Lower leg skin (tissue), 4 donors: ENCODE measurements at places on chromosomes 3 and 15. TPM values are rescaled to one million over a fixed set of nuclear protein-coding genes. Genes with fewer than 3 reads are reported as not detected.

The GOLGA8J gene
- not detected for total RNA-seq

The PGBD4 gene
- total RNA-seq = 1.5 TPM

- DNase-seq = no peak
These were observed 1084.2 kb downstream of the TUSC7 start for GRCh38 chr3:117793622-117794265.

The REC114 gene
- total RNA-seq = not detected

- no peak for DNase-seq
These were observed 28.1 kb downstream of the HACD3 start for GRCh38 chr15:65558336-65558735.

- DNase-seq = no peak
These were observed 128.6 kb upstream of the ADAMTS9 start for GRCh38 chr3:64816355-64816754.

The NPAP1 gene
- not detected for total RNA-seq

DNA sequence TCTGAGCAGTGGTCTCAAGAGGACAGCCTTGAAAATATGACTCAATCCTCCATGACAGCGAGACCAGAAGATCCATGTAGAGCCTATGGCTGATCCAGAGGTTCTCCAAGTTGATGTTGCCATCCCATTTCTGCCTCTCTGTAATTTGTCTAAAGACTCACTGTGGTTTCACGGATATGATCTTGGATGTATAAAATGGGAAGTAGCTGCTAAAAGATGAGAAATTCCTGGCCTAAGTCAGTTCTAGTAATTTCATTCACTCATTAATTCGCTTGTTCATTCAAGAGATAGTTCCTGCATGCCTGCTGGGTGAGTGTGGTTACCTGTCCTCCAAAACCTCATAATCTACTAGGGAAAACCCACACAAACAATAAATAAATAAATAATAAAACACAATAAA is 145.9 kb downstream of the TNIK start:
- no peak for DNase-seq

The NISCH gene
- total RNA-seq = 83.0 TPM
